ENCODE measurements at places on chromosomes 6 and 20. TPM values are rescaled to one million over a fixed set of nuclear protein-coding genes. Genes with fewer than 3 reads are reported as not detected.

PTK6 gene
- 0.11 TPM for polyA plus RNA-seq

MAFB gene
- 10.4 TPM for polyA plus RNA-seq

GRCh38 chr6:138431256-138432062 lies 27.4 kb downstream of the HEBP2 start:
- DNase-seq: no peak

DNA sequence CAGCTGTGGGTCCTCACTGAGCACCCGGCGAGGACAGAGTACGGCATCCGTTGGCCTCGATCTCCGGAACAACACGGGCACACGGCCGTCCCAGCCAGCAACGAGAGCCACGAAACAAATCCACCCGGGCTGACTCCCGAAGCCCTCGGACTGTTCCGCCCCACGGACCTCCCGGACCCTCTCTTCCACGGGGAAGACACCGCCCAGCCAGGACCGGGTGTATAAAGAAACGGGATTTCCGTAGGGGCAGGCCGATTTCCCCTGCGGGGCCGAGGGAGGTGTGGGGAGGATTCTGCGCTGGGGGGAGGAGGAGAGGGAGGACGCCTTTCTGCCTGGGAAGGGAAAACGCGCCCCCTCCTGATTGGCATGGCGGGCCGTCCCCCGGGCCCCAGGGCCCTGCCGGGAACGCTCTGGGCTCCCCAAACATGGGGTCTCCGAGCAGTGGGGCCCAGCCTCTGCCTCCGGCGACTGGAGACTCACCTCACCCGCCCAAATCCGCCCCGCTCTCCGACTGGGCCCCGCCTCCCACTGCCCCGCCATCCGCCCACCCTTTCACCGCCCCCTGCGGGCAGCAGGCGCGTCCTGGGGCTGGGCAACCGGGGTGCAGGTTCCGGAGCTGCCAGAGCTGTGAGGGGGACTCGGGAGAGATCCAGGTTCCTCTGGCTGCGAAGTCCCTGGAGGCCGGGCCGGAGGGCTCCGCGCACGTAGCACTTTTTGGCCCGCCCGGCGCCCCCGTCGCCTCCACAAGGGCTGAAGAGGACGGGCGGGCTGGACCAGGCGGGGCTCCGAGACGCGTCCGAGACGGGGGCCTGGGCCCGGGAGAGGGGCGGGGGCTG lies 679 bp upstream of the PPDPF start:
- peak; percentile 52 for DNase-seq

GRCh38 chr20:62723351-62723750 lies 14.7 kb downstream of the NTSR1 start:
- no peak for DNase-seq

- no peak for DNase-seq
These were observed at the start of gene GPSM3 for GRCh38 chr6:32192608-32193039. GPSM3 (minus strand) TSS chr6:32192643; CDS start chr6:32192513, 130 bp downstream.

GRCh38 chr20:63835021-63835858 lies 4.2 kb upstream of the ZBTB46 start:
- DNase-seq: peak; percentile 61

GRCh38 chr6:55901765-55902270 lies 26.4 kb upstream of the BMP5 start:
- DNase-seq: no peak

COL19A1 gene
- not detected for polyA plus RNA-seq

DNA sequence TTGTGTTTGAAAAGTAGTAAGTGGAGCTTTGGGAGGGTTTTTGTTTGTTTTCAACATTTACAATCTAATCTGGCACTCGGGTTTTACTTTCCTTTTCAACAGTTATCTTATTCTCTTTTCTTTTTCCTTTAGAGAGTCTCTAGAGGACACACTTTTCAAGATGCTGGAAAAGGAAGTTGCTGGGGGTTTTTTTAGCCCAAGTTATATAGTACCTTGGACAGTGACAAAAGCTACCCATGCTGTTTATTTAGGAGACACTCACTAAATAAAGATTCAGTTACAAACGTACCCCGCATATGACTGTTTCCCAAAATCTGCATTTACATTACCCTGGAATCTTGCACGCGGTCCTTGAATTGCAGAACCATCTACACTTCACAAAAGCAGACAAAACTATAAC lies 78.8 kb downstream of the MAP7 start:
- DNase-seq: no peak

NKAIN4 gene
- not detected for polyA plus RNA-seq

DNA sequence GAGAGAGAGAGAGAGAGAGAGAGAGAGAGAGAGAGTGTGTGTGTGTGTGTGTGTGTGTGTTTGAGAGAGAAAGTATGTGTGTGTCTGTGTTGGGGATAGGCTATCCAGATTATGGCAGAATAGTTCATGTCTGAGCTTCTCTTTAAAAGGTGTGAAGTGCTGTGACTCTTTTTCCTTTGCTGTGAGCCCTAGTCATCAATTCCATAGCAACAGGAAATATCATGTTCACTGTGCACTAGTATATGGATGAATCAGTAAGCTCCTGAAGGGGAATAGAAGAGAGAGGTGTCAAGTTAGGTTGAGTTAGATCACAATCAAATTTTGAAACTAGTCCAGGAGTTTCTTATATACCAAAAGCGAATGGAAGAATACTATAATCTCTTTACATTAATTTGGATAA lies 318.7 kb downstream of the RFPL4B start:
- DNase-seq: no peak

GRCh38 chr6:81487489-81487888 lies 265.0 kb downstream of the TENT5A start:
- no peak for DNase-seq

- DNase-seq: no peak
These were observed 38.8 kb downstream of the SUMO4 start for GRCh38 chr6:149438855-149439254.

DNA sequence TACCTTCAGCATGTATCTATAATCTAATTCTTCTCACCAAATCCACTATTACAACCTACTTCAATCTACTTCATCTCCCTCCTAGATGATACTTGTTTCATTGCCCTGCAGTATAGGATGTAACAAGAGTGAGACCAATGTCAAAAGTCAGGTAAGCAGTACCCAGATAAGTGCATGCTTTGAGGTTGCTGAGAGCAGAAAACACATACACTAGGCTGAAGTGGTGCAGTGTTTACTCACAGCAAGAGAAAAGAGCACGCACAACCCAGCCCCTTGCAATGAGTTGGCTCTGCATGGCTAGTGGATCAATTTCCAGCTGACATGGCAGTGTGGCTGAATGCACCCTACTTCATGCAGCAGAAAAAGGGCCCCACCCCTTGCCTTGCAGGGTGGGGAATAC lies 199.9 kb downstream of the EPHA7 start:
- DNase-seq: no peak

C20orf202 gene
- polyA plus RNA-seq: 0.07 TPM

DNA sequence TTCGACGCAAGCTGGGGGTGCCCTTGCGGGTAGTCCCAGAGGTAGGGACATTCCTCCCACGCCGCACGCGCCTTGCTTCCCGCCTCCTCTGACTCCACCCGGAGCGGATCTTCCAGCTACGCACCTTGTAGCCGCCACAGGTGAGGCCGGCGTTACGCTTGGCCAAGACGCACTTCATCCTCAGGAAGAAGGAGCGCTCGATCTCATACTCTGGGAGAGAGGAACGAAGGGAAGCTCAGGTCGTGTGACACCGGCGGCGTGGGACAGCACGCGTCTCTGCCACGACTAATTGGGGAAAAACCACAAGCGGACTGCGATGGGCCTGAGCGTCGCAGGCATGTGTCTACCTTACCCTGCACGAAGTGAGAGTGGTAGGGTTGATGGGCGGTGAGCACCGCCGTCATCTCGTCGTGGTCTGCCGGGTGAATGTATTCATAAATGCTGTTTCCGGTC lies 15.5 kb downstream of the SIM1 start:
- no peak for DNase-seq

- DNase-seq: no peak
These were observed 36.9 kb downstream of the BMP6 start for GRCh38 chr6:7762760-7763159.

DNA sequence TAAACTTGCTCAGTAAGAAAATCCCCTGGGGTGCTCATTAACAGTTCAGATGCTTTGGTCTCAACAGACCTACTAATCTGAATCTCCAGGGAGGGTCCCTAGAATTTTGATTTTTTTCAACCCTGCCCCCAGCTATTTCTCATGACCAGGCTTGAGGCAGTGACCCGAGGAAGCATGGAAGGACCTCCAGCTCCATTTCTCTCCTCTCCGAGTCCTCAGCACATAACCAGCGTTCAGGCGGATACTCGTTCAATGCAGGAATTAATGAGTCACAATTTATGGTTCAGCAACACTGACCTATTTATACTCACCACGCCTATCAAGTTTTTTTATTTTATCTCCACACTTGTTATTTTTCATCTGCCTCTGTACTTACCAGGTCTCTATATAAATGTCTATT lies 369.2 kb upstream of the CDH4 start:
- no peak for DNase-seq

LAMP5 gene
- polyA plus RNA-seq: not detected

GRCh38 chr6:111552241-111552744 lies 53.4 kb downstream of the TRAF3IP2 start:
- DNase-seq: no peak

- no peak for DNase-seq
These were observed 257.9 kb downstream of the THBS2 start for GRCh38 chr6:168995526-168996355.

FOXC1 gene
- 0.20 TPM for polyA plus RNA-seq

- DNase-seq: no peak
These were observed 63.2 kb downstream of the OLIG3 start for GRCh38 chr6:137430954-137431353.

- no peak for DNase-seq
These were observed 30.0 kb downstream of the ZNF184 start for GRCh38 chr6:27442932-27443331.

ZNF341 gene
- polyA plus RNA-seq: 0.69 TPM

DNA sequence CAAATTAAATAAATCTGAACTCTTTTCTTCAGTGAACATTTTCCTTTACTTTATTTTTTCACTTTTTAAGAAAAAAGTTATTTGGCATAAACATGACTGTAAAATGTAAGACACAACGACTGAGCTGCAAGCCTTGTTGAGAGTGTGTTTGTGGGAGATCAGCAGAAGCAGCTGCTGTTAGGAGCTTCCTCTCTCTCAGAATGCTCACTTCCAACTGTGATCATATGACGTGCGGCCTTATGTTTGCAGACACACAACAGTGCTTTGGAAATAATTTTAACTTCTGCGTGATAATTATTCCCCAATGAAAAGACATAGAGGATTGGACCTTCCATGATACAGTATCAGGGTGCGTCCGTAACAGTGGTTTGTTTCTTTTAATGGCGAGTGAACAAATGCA lies 104.0 kb downstream of the ARHGAP18 start:
- DNase-seq: no peak

SALL4 gene
- 0.71 TPM for polyA plus RNA-seq

DNA sequence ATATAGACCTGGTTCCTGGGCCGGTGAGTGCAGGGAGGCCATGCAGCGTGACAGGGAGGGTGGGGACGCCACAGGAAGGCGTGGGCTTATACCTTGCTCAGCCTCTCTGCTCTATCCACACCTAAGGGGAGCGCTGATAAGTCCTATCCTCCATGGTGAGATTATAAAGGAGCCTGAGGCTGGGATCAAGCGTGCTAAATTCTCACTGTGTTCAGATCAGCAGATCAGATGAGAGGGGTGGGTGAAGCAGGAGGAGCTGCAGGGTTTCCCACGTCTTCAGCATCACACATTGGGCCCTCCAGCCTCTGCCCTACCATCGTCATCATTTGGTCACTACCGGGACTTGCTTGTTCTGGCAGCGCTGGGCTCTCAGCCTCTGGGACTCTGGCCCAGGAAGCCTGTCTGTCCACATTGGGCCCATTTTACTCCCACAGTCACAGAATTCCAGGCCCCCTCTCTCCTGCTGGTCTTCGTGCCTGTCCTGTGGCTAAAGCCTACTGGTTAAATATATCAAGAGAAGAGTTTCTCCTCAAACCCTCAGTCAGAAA lies 29.1 kb upstream of the PDE10A start:
- no peak for DNase-seq

SFTA2 gene
- 0.60 TPM for polyA plus RNA-seq

KIFC1 gene
- 0.29 TPM for polyA plus RNA-seq

AP5S1 gene
- 13.1 TPM for polyA plus RNA-seq

- DNase-seq: no peak
These were observed 576.3 kb downstream of the PKHD1 start for GRCh38 chr6:51511081-51511480.

- no peak for DNase-seq
These were observed 539.7 kb downstream of the QKI start for GRCh38 chr6:163954088-163954775.

DNA sequence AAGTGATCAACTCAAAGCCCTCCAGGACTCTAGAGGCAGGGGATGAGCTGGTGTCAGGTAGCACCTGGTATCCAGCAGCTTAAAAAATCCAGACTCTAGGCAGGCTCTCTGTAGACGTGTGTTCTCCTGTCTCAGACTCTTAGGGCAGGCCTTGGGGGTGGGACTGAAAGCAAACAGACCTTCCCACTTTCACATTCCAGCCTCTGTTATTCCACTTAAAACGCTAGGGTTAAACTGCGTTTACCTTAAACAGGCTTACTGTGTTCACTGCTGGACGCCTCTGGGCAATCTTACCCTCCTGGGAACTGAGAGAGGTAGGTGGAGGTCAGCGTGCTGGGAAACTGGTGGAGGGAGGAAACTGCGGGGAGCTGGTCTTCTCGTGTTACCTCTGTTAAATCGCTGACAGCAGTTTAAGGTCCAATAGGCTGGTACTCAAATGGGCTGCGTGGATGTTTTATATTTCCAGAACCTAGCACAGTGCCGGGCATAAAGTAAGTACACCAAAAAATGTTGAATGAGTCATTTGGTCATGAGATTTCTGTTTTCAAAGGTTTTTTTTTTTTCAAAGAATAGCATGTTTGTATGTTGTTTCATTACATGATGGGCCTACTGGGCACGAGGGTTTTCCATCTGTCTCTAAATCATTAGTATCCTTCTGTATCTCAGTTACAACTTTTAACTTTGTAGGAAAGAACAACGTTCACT lies at the start of gene GCNT2:
Gene GCNT2, plus strand, starts transcription at position 248 of the 705 bp plus-strand sequence. CDS start 7,561 bp downstream, outside the sequence.
- DNase-seq: no peak

- DNase-seq: no peak
These were observed 106.6 kb downstream of the SGK1 start for GRCh38 chr6:134211297-134211696.

PKHD1 gene
- polyA plus RNA-seq: 0.45 TPM

Data from liver (tissue), 10 donors.